CD4-positive, alpha-beta T cell treated with Interleukin-6 at 100 ng/mL for 8 hours (primary cell): ENCODE measurements at places on chromosomes 2 and 18.

DNA sequence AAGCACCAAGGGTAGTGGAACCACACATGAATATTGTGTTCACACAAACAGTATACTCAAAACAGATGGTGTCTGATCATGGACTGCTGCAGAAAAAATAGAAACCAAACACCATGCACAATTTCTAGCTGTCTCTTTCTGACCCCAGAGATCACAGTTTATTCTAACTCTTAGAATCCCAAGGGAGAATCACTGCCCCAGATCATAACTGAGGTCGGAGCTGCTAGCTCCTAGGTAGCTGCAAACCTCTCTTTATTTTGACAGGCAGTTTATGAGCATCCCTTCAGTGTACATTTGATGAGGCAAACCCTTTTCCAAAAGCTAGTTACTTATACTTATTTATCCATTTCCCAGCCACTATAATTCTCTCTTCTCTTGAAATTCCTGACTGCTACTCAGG lies 439.1 kb upstream of the HNMT start:
- no peak for DNase-seq

DNA sequence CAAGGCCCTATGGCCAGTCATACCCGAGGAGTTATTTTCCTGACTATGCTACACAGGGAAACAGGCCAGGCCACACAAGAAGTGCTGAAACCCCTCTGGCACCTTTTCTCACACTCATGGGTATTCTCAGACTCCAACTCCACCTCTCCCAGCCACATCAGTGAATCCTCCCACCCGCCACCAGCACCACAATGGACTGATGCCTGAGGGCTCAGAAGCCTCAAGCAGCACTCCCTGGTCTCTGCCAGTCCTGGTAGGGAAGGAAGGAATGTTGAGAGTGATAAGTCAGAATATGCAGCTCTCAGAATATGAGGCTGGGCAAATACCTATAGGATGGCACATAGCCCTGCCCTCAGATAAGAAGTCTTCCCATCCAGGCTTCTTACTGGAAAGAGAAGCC lies 391.1 kb downstream of the ALK start:
- DNase-seq, result no peak

GRCh38 chr18:46097431-46097800 lies 680 bp downstream of the ATP5F1A start:
- no peak for DNase-seq

DNA sequence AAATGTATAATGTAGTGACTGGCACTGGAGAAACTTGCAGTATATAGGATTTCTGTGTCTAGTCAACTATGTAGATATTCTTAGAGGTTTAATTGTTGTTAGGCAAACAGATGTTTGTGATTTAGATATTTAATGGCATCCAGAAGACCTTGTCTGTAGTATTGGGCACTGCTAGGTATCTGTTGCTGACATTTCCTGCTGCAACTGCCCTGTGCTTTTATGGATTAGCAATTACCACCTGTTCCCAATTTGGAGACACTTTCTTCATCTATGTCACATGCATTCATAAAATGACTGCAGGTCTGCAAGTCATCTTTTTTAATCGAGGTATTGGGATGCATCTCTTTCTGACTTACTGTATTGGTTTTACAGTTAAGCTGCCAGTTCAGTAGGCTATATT lies 71.3 kb downstream of the ITGA4 start:
- DNase-seq, result no peak

DNA sequence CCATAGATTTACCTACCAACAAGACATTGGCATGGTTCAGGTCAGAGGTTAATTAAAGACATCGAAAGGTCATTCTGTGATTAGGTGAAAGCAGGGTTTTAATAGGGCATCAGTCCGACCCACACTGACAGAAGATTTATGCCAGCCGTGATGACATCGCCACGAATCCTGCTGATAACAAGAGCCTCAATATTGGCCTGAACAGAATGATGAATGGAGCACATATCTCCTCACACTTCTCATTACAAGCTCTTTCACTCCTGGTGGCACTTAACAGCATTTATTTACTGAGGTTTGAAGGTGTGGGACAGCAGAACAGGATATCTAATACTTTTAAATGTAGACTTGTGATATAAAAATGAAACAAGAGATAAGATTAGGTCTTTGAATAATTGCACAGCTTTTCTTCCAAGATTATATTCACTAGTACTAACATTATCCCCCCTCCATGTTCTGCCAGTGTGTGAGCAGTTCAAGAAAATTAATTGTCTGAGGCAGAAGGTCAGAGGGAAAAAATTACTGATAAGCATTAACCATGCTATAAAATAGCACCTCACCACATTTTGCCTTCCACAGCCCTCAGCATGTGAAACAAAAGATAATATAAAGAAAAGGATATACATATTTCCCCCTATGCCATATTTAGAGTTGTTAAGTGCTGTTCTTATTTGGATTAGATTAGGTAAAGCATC lies 23.1 kb upstream of the INSIG2 start:
- no peak for DNase-seq

DNA sequence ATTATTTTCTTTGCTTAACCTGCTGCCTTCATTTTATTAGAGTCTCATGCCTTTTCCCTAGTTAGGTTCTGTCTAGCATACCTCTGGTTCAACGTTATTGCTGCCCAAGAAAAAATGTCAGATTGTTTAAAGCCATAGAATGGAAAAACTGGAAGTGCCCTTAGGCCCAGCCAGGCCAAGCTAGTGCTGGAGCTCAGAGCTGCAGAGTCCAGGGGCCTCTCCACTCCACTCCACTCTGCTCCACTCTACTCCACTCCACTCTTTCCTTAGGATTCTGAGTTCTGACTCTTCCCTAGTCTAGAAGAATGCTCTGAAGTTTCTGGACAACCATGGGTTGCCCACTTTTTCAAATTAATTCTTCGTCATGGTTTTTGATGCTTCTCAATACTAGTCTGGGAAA lies 155.6 kb downstream of the SETBP1 start:
- DNase-seq, result no peak

DNA sequence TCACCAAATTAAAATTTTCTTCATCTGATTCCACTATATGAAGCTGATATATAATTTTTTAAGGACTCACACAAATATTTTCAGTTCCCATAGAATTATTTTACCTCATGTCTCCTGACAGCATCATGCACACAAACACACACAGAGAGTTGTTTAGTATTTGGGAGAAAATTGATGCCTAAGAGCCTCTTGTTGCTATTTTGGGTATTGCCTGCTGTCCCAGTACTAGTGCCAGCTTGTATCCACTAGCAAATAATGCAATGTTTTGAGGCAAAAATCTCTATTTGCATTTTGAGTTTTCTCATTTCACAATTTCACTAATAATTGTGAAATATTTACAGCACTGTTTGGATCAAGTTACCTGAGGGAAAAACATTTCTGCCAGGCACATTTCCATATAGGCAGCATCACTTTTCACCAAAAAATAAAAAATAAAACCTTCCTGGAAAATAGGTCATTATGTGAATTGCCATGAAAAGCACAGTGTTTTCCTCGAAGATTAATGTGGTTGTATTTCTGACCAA lies 328.2 kb downstream of the KCNJ3 start:
- DNase-seq, result no peak

GRCh38 chr2:231542136-231542535 lies 11.9 kb upstream of the NMUR1 start:
- DNase-seq, result no peak

- DNase-seq, result no peak
Measured at GRCh38 chr2:241848761-241849615, 9.7 kb downstream of the PDCD1 start.

- no peak for DNase-seq
Measured at GRCh38 chr2:233072838-233073237, 12.7 kb downstream of the INPP5D start.

- DNase-seq, result no peak
Measured at GRCh38 chr2:31033032-31033431, 105.2 kb downstream of the GALNT14 start.

DNA sequence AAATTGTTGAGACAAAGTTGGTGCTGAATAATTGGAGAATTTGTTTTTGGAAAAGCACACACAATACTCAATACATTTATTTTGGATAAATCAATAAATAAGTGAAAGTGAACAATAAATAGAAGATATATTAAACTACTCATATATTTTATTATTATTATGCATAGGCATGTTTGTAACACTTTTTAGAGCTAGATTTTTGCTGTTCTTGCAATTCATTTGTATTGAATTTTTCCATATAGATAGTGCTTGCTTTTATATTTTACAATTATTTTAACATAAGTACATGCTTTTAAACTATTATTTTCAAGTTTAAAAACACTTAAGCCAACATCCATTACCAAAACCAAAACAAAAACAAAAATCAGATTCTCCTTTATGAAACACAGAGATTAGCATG lies 43.9 kb downstream of the BAZ2B start:
- no peak for DNase-seq

- DNase-seq, result no peak
Measured at GRCh38 chr2:218036371-218036770, 32.7 kb upstream of the RUFY4 start.

GRCh38 chr2:151071906-151072305 lies 189.8 kb downstream of the RBM43 start:
- DNase-seq, result no peak

- no peak for DNase-seq
Measured at GRCh38 chr2:133821107-133821760, 253.0 kb upstream of the NCKAP5 start.

- DNase-seq, result no peak
Measured at GRCh38 chr2:160425434-160426151, 68.0 kb downstream of the RBMS1 start.

DNA sequence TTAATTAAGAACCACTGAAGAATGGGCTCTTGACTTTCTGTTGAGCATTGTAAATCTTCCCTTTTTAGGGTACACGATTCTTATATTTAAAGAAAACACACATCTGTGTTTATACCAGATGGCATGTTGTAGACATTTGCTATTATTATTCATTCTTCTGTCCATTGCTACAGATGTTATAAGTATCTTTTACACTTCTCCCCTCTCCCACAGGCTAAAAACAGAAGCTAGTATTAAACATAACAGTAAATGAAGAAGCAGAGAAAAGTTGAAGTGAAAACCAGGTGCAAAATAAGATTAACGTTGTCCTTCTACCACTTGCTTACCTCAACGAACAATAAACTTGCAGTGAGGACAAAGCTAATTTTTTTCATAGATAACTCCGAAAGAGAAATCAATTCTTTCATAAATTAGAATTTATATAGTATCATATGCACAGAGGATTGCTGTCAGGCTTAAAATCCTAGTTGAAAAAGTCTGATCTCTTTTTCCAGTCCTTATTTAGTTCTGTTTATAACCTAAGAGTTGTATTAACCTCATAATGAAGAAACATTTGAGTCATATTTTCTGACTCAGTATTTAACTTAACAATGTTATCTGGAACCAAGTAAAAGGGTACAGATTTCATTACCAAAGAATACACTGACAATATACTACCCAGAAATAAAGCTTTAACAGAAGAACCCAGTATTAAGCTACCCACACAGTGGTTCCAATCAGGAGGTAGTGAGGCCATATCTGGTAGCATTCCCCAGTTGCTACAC lies 16.4 kb upstream of the ZNF385B start:
- DNase-seq, result no peak

GRCh38 chr2:66024391-66024790 lies 410.5 kb upstream of the MEIS1 start:
- DNase-seq, result no peak

GRCh38 chr2:85189606-85190270 lies 56.5 kb downstream of the TCF7L1 start:
- no peak for DNase-seq

DNA sequence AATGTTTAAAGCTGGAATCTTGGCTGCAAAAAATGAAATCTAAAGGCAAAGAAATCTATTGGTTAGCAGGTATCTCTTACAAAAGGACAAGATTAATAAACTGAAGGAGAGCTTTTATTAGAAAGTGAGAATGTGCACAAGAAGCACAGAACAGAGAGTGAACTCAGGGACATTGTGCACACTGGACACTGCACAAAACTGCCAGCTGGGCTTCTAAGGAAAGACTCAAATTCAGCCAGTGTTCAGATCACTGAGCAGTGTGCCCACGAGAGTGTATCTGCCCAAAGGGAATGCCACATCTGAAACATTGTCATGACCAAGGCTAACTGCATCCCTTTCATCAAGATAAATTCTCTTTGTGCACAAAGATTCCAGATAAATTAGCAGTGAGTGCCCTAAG lies 129.7 kb upstream of the KCNH7 start:
- DNase-seq, result no peak

GRCh38 chr2:99471654-99472599 lies 17.9 kb downstream of the REV1 start:
- no peak for DNase-seq
